ENCODE measurements at places on chromosomes 5 and 9. TPM values are rescaled to one million over a fixed set of nuclear protein-coding genes. Genes with fewer than 3 reads are reported as not detected.

ST8SIA4 gene
- 27.2 TPM for total RNA-seq

CSF2 gene
- 283 TPM for total RNA-seq

CCDC180 gene
- total RNA-seq, result 1.2 TPM

MRNIP gene
- total RNA-seq, result 16.1 TPM

TRIM41 gene
- 38.3 TPM for total RNA-seq

DNA sequence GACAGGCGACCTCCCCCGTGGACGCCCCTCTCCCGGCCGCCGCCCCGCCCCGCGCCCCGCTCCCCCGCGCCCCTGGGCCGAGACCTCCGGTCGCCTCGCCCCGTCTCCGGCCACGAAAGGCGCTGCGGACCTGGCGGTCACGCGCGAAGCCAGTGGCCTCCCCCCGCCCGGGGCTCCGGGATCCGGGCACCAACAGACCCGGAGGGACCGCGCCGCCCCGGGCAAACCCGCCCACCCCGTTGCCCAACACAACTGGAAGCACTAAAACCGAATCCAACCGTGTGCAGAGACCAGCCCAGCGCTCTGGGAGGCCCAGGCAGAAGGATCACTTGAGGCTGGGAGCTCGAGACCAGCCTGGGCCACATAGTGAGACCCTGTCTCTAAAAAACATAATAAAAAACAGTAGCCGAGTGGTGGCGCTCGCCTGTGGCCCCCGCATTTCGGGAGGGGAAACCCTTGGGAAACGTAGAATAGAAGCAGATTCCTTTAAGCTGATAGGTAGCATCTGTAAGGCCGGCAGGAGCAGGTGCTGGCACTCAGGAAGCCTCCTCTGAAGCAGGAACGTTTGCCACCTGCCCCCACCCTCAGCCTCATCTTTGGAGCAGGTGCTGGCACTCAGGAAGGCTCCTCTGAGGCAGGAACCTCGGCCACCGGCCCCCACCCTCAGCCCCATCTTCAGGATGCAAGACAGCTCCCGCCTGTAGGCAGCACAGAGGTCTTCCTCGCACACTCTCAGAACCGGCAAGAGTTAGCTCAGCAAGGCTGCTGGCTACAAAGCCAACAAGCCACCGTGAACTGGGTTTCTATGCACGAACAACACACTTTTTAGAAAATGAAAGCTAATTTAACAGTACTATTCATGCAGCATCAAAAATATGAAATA lies 4.6 kb upstream of the SLC9A3 start:
- DNase-seq, result no peak

GRCh38 chr9:119304555-119304954 lies 64.7 kb downstream of the BRINP1 start:
- no peak for DNase-seq

DNA sequence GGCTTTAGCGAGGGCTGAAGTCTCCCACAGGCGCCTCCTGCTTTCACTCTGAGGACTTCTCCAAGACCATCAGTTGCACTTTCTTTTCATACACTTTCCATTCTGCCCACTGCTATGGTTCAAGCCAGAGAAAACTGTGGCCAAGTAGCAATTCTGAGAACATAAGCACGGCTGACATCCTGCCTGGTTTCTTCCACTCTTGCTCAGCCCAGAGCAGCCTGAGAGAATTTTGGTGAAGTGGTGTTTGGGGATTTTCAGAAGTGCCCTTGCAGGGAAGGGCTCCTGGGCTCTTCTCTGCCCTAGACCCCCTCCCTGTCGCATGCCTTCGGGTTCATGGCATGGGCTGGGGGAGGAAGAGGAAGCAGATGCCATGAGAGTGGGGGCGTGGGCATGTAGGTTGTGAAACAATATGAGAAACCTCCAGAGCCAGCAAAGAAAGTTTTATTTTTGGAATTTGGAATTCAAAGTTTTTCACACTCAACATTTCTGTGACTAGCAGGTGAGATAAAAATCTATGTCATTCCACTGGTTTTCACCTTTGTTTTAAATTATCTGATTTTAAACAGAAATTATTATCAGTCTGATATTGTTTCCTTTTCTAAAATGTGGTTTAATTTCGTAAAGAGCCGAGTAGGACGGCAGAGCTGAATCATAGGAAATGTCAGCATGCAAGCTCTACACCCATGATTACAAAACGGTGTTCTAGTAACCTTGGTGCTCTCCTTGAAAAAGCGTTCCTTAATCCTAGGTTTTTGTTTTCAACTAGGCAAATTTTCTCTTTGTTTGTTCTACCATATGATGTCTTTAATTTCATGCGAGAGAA lies 27.8 kb upstream of the TNFSF8 start:
- peak; percentile 40 for DNase-seq

GRCh38 chr9:134597957-134598883 lies 43.4 kb upstream of the COL5A1 start:
- DNase-seq, result no peak

- no peak for DNase-seq
Measured at GRCh38 chr5:175788155-175788787, 83.1 kb upstream of the CPLX2 start.

DNA sequence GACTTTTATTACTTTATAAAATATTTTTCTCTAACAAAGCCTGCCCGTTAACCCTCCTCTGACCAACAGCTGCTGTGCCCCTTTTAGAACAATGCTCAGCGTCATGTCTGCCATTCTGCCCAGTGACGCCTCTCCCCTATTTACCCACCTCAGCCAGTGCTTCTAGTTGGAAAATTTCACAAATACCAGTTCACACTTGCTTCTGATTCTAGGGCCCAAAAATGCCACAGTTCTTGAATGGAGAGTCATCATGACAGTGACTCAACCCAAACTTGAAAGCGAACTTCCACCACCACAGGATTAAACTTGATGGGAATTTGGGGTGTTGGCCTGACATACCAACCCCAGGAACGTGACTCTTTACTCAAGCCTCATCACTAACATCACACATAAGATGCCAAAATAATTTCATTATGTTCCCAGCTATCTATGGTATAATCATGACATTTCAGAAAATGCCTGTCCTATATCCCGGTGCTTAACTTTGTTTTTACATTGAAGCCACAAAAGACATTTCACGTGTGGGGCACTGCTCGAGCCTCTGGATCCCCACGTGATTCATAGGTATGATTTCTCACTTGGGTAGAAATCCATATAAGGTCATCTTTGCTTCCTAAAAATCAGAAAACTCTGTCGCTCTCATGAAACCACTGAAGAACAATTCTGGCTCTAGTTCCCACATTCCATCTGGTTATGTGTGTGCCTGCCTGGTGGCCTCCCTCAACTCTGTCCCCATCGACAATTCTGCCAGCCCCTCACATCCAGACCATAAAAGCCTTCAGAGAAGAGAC lies 220.9 kb downstream of the ACTL7B start:
- no peak for DNase-seq

GRCh38 chr5:54325610-54326311 lies 15.4 kb upstream of the ARL15 start:
- no peak for DNase-seq

DNA sequence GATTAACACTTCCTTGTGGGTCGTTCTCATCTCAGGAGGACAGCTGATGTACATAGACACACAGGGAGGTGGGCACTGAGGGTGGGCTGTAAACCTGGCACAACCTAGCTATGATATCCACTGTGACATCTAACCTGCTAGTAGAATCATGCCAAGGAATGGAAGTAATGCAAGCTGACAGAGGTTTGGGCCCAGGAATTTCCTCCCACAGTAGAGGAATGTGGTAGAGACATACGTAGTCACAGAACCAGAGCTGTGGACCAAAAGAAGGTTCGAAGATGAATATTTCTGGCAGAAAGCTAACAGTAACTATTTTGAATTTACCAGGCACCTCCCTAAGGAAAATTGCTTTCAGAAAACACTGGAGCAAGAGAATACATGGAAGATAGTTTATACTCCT lies 15.2 kb upstream of the DNAJC25 start:
- no peak for DNase-seq

GRCh38 chr5:139904566-139904815 lies 108.9 kb downstream of the PSD2 start:
- no peak for DNase-seq

- DNase-seq, result no peak
Measured at GRCh38 chr5:72138943-72139521, 31.8 kb downstream of the MAP1B start.
